Caco-2 (cell line): ENCODE measurements at places on chromosomes 1 and 21.

- DNase-seq: no peak
These were observed 25.7 kb downstream of the SPOCD1 start for GRCh38 chr1:31790140-31790539.

- DNase-seq: no peak
These were observed 58.6 kb downstream of the IL23R start for GRCh38 chr1:67224856-67225255.

GRCh38 chr1:1155258-1155657, 18.4 kb upstream of the TTLL10 start:
- DNase-seq: no peak

DNA sequence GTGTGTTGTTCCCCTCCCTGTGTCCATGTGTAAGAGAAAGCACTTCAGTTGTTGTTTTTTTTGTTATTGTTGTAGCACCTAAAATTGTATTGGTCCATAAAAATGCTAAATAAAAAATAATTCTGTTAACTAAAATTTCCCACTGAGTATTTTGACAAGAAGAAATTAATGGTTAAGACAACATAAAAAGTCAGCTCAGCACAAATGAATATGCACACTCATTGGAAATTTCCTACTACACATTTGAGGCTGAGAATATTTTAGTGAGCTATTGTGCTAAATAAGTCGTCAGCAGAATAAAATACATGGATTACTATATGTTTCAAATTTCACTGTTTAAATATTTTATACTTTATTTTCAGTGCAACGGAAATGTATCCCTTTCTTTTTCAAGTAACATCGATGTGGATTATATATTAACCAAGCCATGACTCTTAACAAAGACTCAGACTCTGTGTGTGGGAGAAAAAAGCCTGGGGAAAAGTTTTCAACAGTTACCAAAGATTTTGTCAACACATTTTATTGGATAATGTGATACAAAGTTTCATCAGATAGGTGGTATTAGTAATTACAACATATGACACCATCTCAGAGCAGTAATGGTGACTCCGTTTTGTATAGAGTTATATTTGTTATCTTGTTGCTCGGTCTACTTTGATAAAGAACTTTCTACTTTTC, 63.4 kb downstream of the LYPLAL1 start:
- DNase-seq: no peak

DNA sequence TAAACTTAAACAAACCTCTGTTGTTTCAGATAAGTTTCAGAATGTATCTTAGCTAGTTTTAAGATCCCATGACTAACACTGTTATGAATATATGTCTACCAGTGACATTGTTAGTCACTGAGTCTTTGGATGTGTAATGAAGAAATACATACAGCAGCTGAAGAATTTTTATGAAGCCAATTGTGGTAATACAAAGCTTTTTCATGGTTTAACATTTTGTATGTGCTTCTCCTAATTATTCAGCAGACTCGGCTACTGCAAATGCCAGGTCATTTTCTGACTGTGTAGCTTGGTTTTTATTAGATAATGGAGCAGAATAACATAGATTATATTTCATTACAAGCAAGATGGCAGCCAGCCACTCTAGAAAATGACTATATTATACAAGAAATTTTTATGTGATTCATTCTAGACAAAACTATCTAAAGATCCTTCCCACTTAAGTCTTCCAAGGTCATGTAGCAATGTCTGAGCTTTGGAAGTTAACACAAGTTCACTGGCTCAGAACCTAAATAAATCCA, 147.8 kb downstream of the TNFSF18 start:
- no peak for DNase-seq

- DNase-seq: no peak
These were observed 139.3 kb downstream of the NFIA start for GRCh38 chr1:61221642-61222041.

GRCh38 chr21:44718571-44718970, 7.2 kb upstream of the TSPEAR start:
- DNase-seq: no peak

DNA sequence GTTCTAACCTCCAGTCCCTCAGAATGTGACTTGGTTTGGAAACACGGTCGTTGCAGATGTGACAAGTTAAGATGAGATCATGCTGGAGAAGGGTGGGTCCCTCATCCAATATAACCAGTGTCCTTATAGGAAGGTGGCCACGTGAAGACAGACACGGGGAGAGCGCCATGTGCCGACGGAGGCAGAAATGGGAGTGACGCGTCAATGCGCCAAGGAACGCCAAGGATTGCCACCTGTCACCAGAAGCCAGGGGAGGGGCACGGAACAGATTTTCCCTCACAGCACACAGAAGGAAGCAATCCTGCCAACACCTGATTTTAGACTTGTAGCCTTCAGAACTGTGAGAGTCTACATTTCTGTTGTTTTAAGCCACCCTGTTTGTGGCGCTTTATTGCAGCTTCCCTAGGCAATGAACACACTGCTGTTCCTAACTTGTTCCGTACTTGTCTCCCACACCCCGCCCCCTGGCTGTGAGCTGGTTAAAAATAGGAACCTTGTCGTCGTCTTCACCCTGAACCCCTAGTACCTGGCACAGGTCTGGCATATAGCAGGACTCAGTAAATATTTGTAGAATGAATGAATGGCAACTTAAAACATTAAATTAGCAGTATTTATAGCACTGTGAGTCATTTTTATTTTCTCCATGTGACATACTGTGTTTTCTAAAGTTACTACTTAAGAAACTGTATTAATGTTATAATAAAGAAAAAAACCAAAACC, 14.2 kb downstream of the RIMS3 start:
- no peak for DNase-seq

DNA sequence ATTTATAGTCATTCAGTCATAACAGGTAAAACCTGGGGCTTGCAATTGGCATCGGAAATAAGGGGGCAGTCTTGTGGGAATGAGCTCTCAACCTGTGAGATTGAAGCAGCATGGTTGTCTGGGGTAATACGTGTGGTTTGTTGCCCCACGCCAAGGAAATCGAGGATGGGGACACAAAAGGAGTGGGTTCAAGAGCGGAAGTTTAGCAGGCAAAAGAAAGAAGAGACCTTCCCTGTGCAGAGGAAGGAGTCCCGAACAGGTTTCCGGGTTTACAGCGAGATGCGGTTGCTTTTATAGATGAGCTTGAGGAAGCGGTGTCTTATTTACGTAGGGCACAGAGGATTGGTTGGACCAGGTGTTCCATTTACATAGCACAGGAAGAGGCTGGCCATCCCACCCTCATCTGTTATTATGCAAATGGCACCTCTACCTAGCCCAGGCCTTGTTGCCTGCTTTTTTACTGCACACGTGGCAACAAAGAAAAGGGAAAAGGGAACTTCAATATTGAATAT, 37.3 kb downstream of the IFNAR1 start:
- DNase-seq: no peak

DNA sequence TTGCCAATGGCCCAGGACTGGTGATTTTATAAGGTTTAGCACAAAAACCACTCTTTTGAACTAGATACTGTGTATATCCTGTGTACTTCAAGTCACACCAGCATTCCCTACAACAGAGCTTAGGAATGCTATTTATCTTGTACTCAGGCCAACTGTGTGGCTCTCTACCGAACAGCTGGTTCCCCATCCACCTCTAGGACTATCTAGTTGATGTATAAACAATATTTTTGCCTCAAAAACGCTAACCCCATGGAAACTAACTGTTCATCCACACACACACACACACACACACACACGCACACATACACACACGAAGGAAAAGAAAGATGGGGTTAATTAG, 28.7 kb upstream of the SLC45A3 start:
- no peak for DNase-seq

GRCh38 chr1:108845446-108845845, 11.4 kb downstream of the AKNAD1 start:
- DNase-seq: no peak

DNA sequence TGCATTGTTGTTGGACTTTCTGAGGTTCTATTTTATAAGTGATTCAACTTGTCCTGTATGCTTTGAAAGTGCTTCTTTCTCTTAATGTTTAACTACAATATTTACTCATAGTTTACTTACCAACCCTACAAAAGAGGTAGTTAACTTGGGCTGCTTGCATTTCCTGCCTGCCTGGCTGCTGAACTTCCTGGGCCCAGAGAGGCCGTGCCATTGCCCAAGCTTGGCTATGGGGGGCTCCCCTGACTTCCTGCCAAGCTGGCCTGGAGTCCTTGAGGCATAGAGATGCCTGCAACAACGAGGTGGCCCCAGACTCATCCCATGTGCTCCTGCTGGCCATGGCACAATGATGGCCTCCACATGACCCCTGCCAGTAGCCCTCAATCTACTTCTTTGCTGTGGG, 361.6 kb upstream of the PLD5 start:
- DNase-seq: no peak

- no peak for DNase-seq
These were observed 105.5 kb upstream of the IRF2BP2 start for GRCh38 chr1:234715252-234716014.

GRCh38 chr1:66867501-66867900, 57.2 kb downstream of the DNAI4 start:
- no peak for DNase-seq

DNA sequence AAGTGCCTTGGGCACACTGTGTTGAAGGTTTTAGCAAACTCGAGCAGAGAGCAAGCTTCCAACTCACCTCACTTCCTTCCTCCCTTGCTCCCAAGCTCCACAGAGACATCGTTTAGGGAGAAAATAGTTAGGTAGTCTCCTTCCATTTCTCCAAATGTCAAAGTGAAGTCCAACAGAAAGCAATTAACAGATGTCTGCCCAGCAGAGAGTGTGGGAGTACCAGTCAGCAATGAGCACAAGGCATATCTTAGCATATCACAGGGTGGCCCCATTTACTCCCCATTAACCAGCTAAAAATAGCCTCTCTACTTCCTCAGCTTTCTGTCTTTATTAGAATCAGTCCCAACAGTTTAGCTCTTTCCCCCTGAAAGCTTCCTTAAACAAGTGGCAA, 334.2 kb upstream of the CAMK1G start:
- no peak for DNase-seq

DNA sequence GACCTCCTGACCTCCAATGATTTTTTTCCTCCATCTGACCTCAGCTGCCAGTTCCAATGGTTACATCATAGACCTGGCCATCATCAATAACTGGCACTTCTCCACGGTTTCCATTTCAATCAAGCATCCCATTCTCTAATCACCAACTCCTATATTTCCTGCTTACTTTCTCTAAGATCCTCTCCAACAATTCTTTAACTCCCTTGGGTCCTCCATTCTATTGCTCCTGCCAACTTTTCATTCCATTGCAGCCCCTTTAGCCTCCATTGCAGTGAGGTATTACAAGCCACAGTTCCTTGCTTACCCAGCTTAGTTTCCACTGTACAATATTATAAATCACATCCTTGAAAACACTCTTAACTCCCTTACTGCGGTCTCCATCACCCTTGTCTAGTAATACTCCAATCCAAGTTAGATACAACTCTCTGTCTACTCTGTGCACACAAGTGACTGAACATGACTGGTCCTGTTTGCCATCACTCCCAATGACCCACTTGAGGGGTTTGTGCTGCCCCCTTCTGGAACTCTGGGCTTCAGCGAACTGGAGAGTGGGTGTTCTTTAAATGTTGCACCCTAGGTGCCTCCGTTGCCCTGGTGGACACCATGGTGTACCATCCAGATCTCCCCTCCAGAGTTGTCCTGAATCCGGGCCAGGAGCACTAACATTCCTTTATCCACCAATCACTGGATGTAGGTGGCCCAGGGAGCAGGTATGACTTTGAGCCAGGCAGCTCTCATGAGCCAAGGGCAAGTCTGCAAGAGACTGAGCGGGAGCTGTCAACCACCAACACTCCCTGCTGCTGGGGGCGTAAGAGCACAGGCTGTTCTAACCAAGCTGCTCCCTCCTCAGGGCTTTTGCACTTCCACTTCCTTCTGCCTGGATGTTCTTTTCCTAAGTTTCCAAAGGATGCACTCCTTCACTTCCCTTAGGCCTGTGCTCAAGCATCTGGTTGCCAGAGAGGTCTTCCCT, 3.7 kb upstream of the FNDC7 start:
- DNase-seq: no peak

GRCh38 chr1:204445860-204446412, 34.3 kb upstream of the PPP1R15B start:
- DNase-seq: peak; percentile 69

DNA sequence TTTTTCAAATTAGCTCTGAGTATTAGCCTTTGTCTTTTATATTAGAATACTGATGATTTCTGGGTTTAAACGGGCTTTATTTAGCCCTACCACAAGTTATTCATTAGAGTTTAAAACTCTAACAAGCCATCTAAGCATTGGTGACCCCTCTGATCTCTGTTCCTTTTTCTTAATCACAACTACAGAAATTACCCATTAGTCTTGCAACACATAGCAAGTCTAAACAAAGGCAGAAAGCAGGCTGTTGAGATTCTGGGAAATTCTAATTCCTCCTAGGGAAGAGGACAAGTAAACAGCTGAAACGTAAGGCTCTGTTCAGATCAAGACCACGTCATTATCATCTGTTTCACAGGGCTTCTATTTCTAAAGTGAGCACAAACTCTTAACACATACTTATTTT, 491.2 kb upstream of the ZRANB2 start:
- no peak for DNase-seq

DNA sequence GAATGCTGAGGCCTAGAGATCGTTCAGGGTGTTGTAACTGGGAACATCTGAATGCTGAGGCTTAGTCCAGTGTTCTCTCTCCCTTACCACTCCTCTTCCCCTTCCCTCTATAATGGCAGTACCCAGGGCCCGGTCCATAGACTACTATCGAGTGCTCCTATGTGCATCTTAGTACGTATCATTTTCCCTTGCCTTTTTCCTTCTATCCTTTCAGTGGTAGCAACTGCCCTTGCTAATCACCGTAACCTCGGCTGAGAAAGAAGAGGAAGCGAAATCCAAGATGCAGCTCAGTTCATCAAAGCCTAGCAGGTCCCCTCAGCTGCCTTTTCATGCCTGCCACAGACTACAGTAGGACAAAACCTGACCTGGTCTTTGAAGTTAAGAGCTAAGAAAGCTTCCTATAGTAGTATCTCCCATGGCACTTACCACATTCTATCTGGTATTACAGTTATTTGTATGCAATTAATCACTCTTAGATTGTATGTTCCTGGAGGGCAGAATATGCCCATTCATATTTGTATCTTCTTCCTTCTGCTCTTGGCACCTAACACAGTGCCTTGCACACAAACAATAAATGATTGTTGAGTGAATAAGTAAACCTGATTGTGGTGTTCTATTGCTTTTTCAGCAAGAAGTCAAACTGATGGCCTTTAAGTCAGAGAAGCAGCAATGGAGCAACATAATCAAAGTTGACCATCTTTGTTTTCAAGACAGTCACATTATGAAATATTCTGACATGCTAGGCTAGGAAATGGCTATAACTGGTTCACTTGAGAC, 22.4 kb downstream of the CNIH4 start:
- DNase-seq: no peak

GRCh38 chr1:94697839-94698238, 122.3 kb upstream of the SLC44A3 start:
- DNase-seq: peak; percentile 57
